ENCODE measurements at places on chromosomes 16 and 17.

DNA sequence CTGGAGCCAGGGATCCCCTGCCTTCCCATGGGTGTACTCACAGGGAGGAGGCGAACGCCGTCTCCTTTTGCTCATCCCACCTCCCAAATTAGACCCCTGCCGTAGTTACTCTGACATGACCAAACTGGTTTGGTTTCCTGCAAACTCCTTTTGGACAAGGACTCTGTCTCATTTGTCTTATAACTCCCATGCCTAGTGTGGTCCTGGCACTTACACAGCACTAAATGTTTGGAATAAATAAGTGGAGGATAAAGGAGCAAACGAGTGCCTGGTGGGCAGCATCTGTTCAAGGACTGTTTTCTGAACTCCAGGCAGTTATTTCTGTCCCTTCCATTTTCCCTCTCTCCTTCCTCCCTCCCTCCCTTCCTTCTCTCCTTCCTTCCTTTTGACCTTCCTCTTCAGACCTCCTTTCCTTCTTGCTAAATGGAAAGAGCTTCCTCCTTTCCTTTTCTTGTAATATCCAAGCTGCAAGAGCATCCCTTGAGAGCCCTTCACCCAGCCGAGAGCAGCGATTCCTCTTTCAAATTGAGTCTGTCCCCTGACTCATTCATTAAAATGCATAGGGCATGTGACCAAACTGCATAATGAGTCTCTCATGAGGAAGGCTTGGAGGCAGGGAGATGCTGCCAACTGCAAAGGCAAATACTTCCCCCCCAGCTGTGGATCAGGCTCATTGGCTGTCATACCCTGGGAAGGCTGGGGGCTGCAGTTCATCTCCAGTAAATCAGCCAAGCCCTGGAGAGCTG lies 36.8 kb downstream of the CHD9 start:
- peak; percentile 92 for DNase-seq

- DNase-seq, result peak; percentile 90
These were observed 2.6 kb downstream of the GPR179 start for GRCh38 chr17:38341035-38341721.

- DNase-seq, result no peak
These were observed 9.3 kb upstream of the EPN3 start for GRCh38 chr17:50523208-50523607.

GRCh38 chr17:17147821-17148220 lies 58.3 kb downstream of the PLD6 start:
- no peak for DNase-seq

DNA sequence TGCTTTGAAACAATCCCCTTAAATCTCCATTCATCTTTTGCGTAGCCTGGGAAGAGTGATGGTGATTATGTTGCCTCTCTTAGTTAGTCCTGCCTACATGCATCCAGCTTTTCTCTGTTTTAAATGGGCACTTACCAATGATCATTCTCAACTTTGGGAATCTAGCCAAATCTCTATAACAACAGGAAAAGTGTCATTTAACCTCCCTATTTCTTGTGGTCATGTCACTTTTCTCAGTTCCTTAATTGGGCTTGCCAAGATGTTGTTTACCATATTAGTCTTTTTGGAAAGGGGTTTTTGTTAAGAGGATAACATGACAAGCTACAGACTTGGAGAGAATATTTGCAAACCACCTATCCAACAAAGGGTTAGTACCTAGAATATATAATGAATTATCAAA lies 15.6 kb upstream of the CLEC10A start:
- DNase-seq, result no peak

DNA sequence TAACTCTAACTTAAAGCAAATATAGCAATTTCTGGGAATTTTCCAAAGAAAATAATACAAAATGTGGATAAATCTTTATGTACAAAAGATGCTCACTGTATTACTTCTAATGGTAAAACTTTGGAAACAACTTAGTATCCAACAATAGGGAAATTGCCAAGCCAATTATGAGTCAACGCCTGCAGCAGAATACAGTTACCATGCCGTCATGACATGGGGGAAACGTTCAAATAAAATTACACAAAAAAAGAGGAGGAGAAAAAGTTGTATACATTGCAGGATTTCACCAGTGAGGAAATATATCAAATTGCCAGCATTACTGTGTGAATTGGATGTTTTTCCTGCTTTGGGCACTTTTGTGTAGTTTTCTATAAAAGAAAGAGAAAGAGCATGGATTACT lies 469.6 kb downstream of the SOX9 start:
- no peak for DNase-seq

- no peak for DNase-seq
These were observed 9.7 kb downstream of the RAD51C start for GRCh38 chr17:58702045-58702476.

DNA sequence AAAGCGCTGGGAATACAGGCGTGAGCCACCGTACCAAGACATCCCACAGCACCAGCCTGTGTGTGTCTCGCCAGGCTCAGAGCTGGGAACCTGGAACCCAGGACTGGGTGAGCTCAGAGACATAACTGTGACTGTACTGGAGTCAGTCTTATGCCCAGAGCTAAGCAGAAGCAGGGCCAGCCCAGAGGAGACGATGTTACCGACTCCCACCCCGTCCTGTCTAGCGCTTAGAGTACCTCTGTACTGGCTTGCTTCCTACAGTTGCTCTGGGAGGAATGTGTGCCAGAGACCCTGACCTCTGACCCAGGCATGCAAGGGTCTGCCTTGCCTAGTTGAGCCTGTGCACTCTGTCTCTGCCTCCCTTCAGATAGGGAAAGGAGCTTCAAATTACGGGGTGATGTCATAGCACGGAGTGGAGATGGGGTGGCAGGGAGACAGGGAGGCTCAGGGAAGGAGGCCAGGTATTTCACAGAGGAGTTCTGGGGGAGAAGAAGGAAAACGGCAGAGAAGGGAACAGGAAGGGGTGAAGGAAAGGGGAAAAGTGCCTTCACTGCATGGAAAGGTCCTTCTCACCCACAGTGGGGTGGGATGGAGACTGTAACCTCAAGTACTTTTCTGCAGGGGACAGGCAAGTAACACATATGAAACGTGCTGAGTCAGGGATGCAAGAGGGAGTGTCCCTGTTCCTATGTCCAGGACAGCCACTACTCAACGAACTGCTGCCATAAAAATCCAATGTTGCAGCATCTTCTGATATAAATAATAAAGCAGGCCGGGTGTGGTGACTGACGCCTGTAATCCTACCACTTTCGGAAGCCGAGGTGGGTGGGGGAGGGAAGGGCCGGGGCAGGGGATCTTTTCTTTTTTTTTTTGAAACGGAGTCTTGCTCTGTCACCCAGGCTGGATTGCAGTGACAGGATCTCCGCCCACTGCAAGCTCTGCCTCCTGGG lies 5.8 kb upstream of the ARMC5 start:
- DNase-seq, result no peak

GRCh38 chr16:73129455-73129854 lies 81.5 kb upstream of the ZFHX3 start:
- no peak for DNase-seq

- DNase-seq, result peak; percentile 77
These were observed 10.5 kb upstream of the TSPOAP1 start for GRCh38 chr17:58338841-58339754.

GRCh38 chr17:72602517-72603419 lies 481.9 kb downstream of the SOX9 start:
- no peak for DNase-seq

DNA sequence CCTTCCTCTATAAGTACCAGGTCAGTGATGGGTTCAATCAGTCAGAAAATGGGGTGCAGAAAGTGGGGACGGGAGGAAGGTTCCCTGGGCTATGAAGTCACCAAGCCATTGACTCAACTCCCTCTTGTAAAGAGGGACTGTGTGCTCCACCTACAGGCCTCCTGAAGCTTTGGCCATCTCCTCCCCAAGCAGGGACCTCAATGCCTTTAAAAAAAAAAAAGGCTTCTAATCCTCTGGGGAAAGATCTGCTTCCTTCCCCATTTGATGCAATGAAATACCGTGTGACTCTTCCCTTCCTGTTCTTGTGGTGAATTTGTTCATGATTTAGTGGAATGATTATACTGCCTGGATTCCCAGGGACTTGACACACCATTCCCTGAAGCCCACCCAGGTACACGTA lies 30.8 kb downstream of the VWA3A start:
- no peak for DNase-seq

DNA sequence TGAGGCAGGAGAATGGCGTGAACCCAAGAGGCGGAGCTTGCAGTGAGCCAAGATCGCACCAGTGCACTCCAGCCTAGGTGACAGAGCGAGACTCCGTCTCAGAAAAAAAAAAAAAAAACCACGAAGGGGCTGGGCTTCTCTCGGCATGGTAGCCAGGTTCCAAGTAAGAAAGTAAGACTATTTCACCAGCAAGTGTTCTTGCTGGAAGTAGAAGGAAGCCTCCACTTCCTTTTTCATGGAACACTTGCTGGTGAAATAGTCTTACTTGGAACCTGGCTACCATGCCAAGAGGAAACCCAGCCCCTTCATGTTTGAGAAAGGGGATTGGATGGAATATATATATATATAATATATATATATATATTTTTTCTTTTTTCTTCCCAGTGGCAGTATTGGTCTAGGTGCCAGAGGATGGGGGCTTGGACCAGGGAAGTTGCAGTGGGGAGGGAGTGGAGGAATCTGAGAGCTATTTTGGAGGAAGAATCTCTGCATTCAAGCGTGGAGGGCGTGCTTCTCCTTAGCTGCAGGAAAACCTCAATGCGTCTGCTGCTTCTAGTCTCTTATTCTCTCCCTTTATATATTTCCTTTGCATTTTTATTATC lies 7.2 kb upstream of the N4BP1 start:
- DNase-seq, result no peak

DNA sequence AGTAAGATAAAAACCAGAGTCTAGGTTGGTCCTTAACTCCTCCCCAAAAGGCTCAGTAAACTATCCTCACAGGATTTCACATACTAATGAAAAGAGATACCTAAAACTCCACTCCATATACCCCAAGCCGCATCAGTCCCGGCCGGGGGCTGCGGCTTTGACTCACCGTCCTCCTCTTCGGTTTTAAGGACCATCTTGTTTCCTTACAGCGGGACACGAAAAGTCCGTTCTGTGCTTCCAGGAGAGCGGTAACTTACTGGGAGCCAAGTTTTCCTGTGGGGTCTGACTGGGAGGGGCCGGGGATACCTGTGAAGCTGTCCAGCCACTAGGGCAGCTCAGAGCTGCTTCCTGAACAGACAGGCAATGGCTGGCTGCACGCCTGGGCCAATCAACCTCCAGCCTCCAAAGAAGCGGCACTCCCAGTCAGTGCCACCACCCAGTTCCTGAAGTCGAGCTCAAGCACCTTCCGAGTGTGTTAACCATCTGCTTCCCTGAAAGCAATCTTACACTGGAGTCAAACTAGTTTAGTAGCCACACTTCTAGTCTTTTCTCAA lies 45.5 kb downstream of the CYTH1 start:
- peak; percentile 84 for DNase-seq

DNA sequence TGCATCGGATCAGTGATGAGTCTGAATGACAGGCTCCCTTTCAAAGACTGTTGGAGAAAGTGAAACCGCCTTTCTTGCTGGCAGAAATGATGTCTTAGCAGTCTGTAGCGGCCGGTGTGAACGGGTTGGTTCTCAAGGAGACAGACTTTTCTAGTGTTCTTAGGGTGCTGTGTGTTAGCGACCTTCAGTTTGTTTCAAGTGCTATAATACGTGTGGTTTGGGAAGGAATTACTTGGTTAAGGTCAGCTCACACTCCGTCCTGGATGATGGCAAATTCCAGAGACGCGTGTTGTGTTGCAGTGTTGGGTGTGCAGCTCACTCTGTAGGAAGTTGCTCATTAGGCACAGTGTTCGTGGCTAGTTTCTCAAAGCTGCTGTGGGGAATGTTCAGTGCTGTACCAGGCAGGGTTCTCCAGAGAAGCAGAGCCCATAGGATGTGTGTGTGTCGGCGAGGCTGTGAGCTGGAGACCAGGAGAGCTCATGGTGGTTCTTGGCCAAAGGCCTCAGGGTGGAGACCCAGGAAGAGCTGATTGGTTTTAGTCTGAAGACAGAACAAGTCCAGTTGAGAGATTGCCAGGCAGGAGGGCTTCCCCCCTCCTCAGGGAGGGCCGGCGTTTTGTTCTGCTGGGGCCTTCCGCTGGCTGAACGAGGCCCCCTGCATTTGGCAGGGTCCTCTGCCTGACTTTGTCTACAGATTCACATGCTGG lies 37.6 kb downstream of the ZNF750 start:
- no peak for DNase-seq

GRCh38 chr17:45132572-45133463 lies 503 bp upstream of the PLCD3 start:
- peak; percentile 88 for DNase-seq

DNA sequence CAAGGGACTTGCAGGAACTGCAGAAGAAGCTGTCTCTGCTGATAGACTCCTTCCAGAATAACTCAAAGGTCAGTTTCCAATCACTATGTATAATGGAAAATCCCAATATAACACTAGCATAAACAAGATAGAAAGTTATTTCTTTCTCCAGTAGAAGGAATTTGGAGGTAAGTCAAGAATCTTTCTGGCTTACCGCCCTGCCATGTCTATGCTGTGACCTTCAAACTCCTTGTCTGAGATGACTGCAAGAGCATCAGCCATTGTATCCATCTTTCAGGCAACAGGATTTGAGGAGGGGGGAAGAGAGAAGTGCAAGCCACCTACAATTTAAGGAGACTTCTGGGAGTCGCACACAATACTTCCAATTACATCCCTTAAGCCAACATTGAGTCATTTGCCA lies 2.7 kb downstream of the LDAF1 start:
- DNase-seq, result no peak

GRCh38 chr17:39794249-39794970 lies 56.7 kb downstream of the GRB7 start:
- DNase-seq, result no peak

- no peak for DNase-seq
These were observed 13.5 kb downstream of the PRMT7 start for GRCh38 chr16:68324336-68324735.

DNA sequence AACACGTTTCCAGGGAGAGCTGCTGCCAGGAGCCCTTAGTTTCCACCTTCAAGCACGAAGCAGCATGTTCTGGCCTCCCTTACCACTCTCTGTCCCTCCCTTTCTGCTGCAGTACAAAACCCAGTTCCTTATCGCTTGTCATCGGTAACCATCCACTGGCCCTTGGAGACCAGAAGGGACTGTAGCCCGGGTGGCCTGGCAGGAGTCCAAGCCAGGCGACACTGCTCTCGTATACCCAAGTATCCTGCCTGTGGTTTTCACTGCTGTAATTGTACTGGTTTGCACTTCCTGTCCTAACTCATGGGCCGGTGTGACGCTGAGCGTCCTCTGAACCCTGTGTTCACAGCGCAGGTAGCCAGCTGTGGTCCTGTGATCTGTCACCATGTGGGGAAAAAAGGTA lies 81.1 kb downstream of the MAF start:
- no peak for DNase-seq

DNA sequence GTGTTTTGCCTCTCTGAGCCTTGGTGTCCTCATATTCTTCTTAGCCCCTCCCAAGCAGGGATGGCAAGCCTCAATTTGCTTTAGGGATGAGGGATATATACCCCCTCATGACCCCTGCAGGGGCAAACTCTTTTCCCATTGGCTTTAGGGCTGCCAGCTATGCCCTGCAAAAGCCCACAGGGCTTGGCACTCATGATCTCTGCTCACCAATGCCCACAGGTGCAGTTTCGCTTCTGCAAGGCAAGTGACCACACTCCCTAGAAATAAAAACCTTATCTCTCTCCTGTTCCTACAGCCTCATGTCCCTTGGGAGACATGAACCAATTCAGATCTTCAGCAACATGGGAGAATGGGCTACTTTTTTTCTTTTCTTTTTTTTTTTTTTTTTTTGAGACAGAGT lies 8.8 kb downstream of the BEAN1 start:
- no peak for DNase-seq
